ENCODE measurements at places on chromosomes 2 and 18.

GRCh38 chr18:3211236-3211992 lies 8.4 kb downstream of the MYOM1 start:
- DNase-seq, result no peak

DNA sequence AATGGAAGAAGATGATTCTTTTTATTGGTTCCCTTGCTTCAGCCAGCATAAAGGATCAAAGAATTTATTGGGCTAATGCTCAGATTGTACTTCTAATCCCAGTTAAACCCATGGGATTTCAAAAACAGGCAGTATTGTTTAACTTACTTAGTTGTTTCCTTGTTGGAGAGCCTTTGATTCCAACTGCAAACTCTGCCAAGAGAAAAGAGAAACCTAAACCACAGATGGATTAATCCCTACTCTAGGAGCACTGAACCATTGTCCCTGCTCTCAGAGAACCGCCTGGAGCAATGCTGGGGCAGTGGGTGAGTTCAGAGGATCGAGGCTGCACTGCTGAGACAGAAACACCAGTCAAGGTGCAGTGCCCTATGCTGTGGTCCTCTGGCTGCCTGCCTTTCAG lies 44.9 kb upstream of the SIGLEC15 start:
- DNase-seq, result no peak

DNA sequence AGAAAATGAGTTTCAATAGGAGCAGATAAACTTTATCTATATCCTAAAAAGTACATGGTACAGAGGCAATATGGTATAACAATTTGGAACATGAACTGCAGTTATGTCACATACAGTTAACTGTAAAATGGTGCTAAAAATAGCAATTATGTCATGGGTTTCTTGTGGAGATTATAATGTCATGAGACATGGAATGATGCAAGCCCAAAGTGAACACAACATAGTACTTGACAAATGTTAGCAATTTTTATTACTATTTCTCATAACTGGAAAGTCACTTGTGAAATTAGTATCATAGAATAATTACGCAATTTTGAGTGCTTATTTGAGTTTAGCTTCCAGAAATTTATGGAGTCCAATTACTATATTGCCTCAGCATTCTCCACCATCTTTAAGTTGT lies 1263.4 kb downstream of the DSC3 start:
- DNase-seq, result no peak

DNA sequence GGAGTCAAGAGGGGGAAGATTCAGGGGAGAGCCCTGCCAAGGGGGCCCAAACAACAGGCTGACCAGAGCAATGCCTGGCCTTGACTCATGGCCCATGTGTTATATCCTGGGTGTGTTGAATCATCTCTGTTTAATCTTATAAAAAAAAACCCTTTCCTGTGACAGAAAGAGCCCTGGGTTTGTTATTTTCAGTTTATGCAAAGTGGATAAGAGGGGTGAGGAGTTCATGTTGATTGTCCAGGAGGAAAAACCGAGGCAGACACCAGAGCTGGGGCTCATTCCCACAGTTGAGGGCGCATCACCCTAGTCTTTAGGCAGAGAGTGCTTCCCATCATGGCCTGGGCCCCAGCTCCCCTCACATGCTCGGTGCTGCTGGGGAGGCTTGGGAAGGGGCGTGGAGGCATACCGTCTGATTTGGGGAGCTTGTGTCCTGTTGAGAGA lies 30.9 kb upstream of the IL37 start:
- no peak for DNase-seq

GRCh38 chr2:237879991-237880560 lies 20.7 kb downstream of the RAMP1 start:
- no peak for DNase-seq

GRCh38 chr2:41207578-41207977 lies 755.7 kb upstream of the SLC8A1 start:
- no peak for DNase-seq

DNA sequence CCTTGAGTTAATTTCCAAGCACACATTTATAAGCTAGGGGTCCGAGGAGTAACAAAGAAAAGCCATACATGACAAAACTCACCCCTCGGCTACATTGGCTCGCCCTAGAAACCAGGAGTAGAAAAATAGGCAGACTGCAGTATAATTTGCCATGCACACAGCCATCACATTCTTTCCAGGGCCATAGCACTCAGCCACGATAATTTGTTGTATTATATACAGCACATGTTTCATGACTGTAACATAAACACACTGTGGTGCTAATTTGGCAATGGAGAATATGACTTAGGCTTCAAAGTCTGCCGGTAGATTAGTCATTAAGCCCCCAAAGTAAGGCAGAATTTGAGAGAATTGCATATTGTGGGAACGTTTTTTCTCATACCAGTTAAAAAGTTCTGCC lies 254.9 kb downstream of the ZNF521 start:
- DNase-seq, result no peak

- no peak for DNase-seq
Measured at GRCh38 chr18:12943215-12943614, 4.6 kb upstream of the SEH1L start.

DNA sequence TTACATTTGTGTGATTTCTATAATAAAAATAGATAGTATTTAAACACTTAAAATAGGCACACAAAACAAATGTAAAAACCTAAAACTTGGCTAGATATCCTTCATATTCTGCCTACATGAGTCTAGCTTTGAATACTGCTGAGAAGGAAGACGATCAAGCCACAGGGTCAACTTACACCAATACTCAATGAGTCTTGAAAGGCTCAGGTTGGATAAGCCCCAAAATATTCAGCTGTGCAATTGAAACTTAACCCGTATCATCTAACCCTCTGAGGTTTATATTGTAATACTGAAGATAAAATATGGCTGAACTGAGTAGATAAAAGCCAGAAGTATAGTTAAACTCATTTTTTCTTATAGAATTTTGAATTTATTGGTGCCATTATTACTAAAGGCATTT lies 313.0 kb upstream of the NRXN1 start:
- no peak for DNase-seq

- no peak for DNase-seq
Measured at GRCh38 chr18:74945774-74946545, 263.0 kb downstream of the PTGR3 start.

- no peak for DNase-seq
Measured at GRCh38 chr2:185738679-185739472, at the start of gene FSIP2. TSS of gene FSIP2 (plus strand) at chr2:185738804. CDS start at chr2:185738895, 91 bp downstream.

DNA sequence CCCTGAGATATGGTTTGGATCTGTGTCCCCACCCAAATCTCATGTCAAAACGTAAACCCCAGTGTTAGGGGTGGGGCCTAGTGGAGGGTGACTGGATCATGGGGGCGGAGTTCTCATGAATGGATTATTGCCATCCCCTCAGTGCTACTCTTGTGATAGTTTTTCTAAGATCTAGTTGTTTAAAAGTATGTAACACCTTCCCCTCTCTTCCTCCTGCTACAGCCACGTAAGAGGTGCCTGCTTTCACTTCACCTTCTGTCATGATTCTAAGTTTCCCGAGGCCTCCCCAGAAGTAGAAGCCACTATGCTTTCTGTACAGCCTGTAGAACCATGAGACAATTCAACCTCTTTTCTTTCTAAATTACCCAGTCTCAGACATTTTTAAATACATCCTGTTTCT lies 16.9 kb downstream of the PUM2 start:
- DNase-seq, result no peak

GRCh38 chr2:21050164-21050563 lies 6.3 kb upstream of the APOB start:
- no peak for DNase-seq

GRCh38 chr2:74865770-74866674 lies 32.1 kb downstream of the HK2 start:
- DNase-seq, result no peak

DNA sequence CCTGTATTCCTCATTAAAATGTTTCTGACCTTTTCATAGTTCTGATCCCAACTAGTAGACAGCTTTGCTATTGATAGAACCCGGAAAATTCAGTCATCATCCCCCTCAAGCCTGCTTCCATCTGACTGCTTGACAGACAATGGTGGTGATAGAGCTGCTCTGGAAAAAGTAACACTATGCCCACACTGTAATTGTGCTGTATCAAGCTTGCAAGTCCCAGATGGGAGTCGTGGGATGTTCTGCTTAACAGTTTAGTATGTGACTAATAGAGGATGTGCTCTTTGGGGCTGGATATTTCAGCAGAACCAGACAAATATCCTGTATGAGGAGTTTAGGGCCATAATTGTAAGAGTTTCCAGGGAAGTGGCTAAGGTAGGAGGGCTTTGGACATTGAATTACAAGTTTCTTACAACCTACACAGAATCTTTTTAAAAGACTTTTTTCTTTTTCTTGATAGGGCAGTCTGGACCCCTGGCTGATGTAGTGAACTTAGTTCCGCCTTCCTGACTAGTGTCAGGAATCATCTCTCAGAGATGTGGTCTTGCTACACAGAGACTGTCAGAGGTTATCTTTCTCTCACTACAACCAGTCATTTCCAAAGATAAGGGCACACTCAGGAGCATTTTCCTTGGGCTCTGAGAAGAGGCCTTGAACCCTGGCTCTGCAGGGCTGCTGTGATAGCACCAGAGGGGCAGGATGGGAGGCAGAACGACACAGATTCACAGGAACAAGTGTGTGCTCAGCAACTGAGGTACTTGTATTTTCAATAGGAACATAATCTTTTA lies 158.0 kb upstream of the RBMS1 start:
- DNase-seq, result no peak

- no peak for DNase-seq
Measured at GRCh38 chr18:62925031-62925688, 209.8 kb downstream of the PHLPP1 start.

DNA sequence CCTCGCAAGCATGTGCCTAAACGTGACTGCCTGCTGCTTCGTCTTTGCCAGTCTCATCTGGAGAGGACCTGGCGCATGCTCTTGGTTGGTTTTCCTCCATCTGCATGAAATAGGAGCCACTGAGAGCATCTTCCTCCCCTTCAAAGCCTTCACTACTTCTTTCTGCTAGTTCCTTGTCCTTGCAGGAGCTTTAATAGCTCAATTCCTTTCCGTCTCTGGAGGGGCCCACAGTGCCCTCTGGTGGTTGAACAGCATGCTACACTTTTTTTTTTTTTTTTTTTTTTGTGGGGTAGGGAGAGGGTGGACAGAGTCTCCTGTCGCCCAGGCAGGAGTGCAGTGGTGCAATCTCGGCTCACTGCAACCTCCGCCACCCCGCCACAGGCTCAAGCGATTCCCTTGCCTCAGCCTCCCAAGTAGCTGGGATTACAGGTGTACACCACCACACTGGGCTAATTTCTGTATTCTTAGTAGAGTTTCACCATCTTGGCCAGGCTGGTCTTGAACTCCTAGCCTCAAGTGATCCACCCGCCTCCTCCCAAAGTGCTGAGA lies 59.6 kb downstream of the SP110 start:
- DNase-seq, result no peak

GRCh38 chr2:96788442-96789244 lies 27.4 kb upstream of the CNNM3 start:
- no peak for DNase-seq

DNA sequence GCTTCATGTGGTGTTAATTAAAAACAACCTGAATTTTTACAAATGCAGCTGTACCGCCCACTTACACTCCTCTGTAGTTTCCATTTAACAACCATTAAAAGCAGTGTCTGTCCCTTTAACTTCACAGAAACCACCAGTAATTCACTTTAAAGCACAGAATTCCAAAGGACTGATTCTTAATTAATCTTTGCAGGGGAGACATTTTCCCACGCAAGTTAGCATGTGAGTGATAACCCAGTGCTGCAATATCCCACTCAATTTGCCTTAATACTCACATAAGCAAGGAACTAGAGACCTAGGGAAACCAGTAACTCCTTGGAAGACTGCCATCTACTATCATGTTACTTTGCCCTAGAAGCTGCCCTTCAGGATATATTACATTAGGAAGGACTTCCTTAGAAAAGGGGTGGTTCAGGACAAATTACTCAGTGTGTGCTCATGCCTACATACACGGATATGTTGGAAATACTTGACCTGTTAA lies 102.3 kb downstream of the OSR1 start:
- DNase-seq, result no peak

DNA sequence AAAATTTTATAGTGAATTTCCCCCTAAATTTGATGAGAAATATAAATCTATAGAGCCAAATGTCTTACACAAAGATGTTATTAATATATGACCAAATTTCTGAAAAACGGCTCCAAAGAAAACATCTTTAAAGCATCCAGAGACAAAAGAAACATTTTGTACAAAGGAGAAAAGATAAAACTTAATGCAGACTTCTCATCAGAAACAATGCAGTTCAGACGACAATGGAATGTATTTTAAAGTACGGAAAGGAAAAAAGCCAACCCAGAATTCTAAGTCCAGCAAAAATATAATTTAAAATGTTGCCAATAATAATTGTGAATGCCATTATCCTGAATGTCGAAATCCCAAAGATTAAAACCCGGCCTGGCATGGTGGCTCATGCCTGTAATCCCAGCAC lies 129.4 kb downstream of the MCFD2 start:
- DNase-seq, result no peak

DNA sequence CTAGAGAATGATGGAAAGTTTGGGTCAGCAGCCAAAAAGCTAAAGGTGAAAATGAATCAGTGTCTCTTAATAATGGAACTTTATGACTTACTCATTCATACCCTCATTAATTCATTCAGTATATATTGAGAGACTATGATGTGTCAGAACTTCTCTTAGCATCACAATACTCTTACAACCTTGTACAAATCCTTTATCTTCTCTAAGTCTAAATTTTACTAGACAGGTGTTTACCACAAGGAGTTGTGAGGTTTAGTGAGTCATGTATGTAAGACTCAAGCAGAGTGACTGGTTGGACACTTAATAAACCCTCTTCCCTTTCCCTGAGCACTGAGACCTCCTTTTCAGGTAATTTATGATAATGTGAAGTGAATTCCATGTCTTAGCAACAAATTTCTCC lies 129.6 kb downstream of the PPP1R1C start:
- DNase-seq, result no peak

GRCh38 chr18:55543130-55543704 lies 44.8 kb downstream of the TCF4 start:
- no peak for DNase-seq

- DNase-seq, result no peak
Measured at GRCh38 chr18:31042084-31042405, 497 bp downstream of the DSC3 start.

- DNase-seq, result no peak
Measured at GRCh38 chr18:13447621-13448334, 229.2 kb downstream of the LDLRAD4 start.

- no peak for DNase-seq
Measured at GRCh38 chr2:182554950-182555349, 128.1 kb upstream of the PDE1A start.

- no peak for DNase-seq
Measured at GRCh38 chr2:240948905-240949790, 43.0 kb downstream of the CROCC2 start.

DNA sequence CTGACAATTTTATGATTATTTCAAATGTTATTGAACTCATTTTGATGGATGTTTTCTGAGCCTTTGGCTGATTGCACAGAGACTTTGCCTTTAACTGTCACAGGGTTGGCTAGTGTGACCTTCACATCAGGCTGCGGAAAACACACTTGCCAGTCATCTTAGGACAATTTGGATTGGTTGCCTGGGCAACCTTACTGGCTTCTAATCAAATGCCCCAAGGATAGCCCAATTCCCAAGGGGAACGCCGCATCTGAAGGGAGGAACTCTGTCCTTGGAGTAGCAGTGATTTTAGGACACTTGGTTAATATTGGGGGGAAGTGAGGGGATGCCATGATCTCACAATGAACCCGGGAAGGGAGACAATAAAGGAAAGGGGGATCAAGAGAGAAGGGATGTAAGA lies 29.5 kb downstream of the OSBPL6 start:
- no peak for DNase-seq
